Fibroblast of mammary gland (primary cell): ENCODE measurements at places on chromosomes 5 and 9.

- DNase-seq = peak; percentile 32
These were observed at the start of gene PLPPR1 for GRCh38 chr9:101028346-101029314. Gene PLPPR1, plus strand, starts transcription at chr9:101028727.

- DNase-seq = no peak
These were observed 13.0 kb upstream of the CAMSAP1 start for GRCh38 chr9:135920256-135920930.

- DNase-seq = peak; percentile 99
These were observed 143.9 kb upstream of the STC2 start for GRCh38 chr5:173472164-173472563.

- DNase-seq = peak; percentile 51
These were observed 1.3 kb downstream of the RAI14 start for GRCh38 chr5:34657274-34657921.

DNA sequence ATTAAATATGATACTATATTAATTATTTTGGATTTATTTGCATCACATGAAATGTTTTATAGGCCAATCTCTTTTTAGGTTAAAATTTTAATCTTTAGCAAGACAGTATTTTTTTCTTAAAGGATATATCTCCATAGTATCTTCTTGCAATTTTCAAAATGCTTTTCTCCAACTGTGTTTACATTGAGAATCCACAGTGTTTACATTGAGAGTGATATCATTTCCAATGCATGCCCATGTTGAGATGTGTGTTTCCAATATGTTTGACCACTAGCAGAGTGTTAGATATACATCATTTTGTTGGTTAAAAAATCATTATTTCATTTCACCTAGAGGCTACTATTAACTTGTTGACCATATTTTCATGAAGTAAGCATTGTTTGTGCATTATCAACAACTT is 17.3 kb downstream of the VCAN start:
- no peak for DNase-seq

DNA sequence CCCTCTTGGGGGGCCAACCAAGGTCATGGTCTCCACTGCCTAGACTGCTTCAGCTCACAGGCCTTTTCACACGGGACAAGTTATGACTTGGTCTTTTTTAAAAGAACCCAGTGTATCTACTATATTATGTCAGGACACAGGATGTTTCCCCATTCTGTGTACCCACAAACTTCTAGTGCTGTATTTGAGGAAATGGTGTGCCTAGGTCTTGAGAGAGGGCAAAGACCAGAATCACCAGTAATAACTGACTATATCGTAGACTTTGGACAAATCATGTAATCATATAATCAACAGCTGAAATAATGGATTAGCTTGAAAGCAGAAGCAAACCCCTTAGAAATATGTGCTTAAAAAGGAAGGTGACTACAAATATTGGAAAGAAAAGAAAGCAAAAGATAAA is 133.3 kb downstream of the ARL15 start:
- DNase-seq = no peak

DNA sequence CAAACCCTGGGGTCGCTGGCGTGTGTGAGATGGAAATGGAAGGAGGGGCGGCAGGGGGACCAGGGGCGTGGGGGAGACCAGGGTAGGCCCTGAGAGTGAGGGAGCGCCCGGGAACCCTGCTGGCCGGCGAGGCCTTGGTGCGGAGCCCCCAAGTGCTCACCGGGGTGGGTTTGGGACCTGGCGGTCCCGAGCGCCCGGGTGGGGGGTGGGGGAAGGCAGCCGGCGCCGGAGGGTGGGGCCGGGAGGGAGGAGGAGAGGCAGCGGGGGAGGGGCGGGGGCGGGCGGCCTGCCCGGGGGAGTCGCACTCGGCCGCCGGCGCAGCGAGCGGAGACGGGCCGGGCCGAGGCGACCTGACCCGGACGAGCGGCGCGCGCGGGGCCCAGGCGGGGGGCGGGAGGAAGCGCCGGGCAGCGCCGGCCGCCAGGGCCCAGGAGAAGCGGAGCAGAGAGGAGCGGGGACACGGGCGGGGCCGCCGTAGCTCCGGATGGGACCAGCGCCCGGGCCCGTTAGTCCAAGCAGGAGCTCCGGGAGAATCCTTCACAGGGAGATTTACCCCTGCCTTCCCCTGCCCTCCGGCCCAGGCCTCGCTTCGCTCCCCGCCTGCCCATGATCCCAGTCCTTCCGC is at the start of gene NPR2:
TSS of gene NPR2 (plus strand) at position 295 of the 625 bp plus-strand sequence. CDS start 818 bp downstream, outside the sequence.
- no peak for DNase-seq

- no peak for DNase-seq
These were observed 145.2 kb downstream of the RORB start for GRCh38 chr9:74642376-74642775.

GRCh38 chr5:132134384-132134783 is 60.8 kb downstream of the CSF2 start:
- DNase-seq = peak; percentile 59

- DNase-seq = no peak
These were observed 39.8 kb upstream of the TLE1 start for GRCh38 chr9:81729135-81729534.

- no peak for DNase-seq
These were observed 7.8 kb upstream of the TMEM268 start for GRCh38 chr9:114603248-114603647.

DNA sequence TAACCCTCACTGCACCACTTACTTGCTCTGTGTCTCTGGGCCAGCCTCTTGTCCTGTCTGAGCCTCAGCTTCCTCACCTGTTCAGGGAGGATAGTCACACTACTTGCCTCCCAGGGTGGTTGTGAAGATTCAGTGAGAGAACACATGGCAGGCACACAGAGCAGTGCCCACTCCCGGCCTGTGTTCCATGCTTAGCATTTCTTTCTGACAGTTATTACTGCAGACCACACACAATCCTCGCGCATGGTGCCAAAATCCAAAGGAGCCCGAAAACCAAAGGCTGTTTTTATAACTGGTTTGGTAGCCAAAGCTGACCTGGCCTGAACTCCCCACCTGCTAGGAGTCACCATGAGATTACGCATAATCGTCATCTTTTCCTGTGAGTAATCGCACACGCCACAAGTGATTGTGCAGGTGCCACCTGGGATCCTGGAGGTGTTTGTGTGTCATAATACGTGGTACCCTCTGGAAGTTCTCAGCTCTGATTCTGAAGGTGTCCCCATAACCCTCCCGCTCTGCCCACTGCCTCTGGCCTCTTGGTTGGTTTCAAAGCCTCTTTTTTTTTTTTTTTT is 84.6 kb upstream of the FBXW11 start:
- DNase-seq = no peak

DNA sequence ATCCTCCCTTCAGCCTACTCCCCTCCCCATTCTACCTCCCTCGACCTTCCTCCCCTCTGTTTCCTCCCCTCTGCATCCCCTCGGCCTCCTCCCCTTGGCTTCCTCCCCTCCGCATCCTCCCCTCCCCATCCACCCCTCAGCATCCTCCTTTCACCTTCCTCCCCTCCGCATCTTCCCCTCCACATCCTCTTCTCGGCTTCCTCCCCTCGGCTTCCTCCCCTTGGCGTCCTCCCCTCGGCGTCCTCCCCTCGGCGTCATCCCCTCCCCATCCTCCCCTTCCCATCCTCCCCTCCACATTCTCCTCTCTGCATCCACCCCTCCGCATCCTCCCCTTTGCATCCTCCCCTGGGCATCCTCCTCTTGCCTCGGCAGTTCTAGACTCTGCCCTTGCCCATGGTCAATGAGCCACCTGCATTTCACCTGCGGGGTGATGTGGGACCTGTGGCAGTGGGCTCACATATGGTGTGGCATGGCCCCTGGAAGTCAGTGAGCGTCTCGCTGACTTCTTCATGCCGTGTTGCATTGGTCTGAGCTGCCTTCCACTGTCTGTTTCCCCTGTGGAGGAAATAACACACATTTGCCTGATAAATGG is 113.0 kb downstream of the WNK2 start:
- no peak for DNase-seq

GRCh38 chr5:173108914-173109313 is 35.4 kb upstream of the BNIP1 start:
- DNase-seq = no peak

DNA sequence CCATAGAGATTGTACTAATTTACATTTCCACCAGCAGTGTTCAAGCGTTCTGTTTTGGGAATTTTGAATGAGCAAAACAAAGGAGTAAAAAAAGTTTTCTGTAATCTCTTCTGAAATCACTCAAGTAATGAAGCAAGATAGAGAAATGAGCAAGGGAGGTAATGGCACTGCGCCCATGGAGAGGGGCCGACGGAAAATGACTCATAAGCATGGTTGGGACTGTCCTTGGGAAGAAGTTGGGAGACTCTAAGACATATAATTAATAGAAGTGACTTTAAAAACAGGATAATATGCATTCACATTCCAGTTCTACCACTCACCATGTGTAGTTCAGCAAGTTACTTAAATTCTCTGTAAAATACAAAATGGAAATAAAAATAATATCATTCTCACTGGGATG is 62.5 kb upstream of the C5orf46 start:
- DNase-seq = peak; percentile 15

GRCh38 chr9:106896695-106897094 is 33.7 kb downstream of the ZNF462 start:
- DNase-seq = no peak

GRCh38 chr5:159206368-159206767 is 3.0 kb downstream of the RNF145 start:
- DNase-seq = no peak

DNA sequence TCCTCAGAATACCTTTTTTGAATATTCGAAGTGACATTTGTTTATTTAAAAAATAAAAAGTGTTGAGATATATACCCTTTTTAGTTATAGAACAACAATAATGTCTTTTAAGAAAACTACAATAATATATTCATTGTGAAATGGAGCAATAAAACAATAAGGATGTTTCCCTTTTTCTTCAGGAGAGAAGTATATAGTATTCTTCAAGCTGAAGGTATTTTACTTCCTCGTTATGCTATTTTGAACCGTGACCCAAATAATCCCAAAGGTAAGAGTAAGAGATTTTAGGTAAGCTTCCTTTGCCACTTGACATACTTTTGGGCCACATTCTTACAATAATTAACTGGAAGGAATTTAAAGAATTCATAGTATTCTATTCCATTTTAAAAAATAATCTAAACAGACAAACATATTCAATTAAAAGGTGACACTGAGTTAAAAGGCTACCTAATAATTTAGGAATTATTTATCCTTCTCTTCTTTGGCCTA is 18.1 kb downstream of the PPIP5K2 start:
- no peak for DNase-seq

- no peak for DNase-seq
These were observed 705.6 kb downstream of the SEMA5A start for GRCh38 chr5:8840237-8840636.
